ENCODE measurements at places on chromosomes 4 and X.

DNA sequence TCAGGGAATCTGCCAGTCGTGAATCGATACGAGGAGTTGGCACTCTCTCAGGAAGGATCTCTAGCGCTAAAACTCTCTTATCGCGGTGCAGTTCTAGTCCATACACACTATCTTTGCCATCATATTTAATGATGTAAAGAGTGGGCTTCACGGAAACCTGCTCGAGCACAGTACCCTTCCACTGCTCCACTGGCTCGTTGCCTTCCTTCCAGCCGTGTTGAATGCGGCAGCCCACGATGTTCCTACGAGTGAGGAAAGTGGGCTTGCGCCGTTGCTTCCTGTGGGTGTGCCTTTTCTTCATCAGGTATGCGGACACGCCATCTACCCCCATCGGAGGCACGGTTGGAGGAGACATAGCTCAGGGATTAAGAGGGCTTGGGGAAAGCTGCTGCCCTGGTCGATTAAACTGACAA is 661 bp downstream of the SPIN4 start:
- peak; percentile 27 for DNase-seq

GRCh38 chr4:21792736-21793135 is 155.8 kb downstream of the KCNIP4 start:
- no peak for DNase-seq

GRCh38 chr4:48137846-48138245 is 3.8 kb upstream of the TXK start:
- DNase-seq = no peak

GRCh38 chrX:19863212-19863856 is 24.1 kb downstream of the SH3KBP1 start:
- DNase-seq = no peak

DNA sequence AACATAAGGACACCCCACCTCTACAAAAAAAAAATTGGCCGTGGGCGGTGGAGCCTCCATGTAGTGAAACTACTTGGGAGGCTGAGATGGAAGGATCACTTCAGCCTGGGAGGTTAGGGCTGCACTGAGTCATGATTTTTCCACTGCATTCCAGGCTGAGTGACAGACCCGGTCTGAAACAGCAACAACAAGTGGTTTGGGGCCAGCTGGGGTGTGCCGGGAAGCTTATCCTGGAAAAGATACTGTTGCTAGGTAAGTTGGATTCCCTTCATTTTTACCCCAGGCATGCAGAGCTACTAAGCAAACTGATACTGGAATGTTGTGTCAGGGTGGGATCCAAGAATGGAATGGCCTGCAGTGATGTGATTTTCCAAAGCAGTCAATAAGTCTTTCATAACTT is 57.0 kb downstream of the XAGE2 start:
- DNase-seq = no peak

DNA sequence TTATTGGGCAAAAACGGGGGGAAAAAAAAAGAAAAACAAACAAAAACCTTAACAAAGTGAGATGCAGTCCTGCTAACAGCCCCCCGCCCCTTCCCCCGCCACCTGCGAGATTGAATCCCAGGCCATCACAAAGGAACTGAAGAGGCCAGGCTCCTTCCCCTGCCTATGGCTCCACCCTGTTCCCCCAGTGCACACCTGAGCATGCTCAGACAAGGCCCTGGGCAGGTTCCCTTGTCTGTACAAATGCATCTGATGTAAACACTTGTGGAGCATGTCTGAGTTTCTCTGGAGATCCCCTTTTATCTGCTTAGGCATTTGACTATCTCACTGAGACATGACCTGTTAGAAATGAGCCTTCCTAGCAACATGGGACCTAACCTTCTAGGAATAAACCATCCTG is 983.7 kb upstream of the PABPC4L start:
- no peak for DNase-seq

- no peak for DNase-seq
Observed at GRCh38 chr4:82481506-82481840, 51.1 kb downstream of the ENOPH1 start.

GRCh38 chrX:10986616-10987015 is 124.5 kb upstream of the HCCS start:
- DNase-seq = no peak

DNA sequence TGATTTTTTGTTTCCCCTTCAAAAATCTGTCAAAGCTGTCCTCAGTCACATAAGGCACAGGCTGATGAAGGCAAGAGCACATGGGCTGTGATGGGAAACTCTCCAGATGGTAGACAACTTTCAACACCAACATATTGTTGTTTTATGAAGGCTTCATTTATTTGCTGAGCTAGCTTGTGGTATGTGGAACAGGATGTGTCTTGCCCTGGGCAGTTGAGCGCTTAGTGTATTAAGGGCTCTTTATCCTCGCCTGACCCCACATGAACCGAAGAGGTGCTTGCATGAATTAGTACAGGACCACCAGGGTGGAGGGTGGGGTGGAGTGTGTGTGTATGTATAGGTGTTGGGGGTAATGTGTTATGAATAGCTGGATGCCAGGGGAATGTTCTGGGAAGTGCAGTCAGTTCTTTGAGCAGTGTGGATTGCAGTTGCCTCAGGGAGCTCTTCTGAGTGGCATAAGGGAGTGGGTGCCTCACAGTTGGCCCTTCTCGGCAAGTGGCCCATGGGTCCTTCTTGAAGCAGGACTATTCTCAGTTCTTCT is 103.1 kb downstream of the PHEX start:
- no peak for DNase-seq

DNA sequence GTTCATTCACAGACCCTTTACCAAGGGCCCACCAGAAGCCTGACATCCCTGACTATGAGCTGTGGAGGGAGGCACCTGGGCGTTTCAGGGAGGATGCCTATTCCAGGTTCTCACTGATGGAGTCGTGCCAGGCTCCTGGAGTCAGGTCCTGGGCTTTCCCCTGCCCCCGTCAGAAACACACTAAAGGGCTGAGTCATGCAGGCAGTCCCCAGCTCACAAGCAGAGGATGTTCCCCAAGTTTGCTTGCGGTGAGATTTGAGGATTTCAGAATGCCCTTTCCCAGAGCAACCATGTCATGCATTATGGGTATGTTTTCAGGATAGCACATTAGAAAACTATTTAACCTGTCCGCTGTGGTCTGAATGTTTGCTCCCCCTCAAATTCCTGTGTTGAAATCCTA is 45.2 kb downstream of the FHDC1 start:
- no peak for DNase-seq

DNA sequence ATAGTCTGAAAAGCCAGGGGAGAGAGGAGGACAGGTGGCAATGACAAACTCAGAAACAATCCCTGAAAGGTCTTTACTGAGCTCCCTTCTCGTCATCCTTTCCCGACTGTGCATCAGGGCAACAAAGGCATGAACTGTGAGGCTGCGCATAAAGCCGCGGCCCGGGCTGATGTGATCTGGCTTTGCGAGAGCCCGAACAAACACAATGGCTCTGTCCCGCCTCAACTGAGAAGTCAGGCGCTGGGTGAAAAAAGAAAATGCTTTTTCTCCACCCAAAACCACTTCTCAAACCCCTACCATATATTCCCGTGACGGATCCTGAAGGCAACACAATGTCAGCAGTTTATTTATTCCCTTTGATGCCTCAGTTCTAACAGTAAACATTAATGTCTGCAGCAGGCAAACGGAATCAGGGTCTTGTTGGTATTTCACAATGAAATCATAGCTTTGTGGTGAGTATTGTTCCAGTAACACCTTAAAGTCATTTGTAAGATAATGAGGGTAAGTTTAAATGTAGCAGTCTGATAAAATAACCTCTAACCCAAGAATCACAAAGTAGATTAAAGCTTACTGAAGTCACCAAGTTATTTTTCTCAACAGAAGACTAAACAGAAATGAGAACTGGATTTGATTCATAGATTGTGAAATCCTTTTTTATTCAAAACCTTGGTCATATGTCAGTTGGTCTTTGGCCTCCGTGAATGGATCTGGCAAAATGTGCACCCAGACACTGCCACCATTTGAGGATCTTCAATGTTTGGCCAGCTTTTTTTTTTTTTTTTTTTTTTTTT is 67.4 kb downstream of the APBB2 start:
- no peak for DNase-seq

DNA sequence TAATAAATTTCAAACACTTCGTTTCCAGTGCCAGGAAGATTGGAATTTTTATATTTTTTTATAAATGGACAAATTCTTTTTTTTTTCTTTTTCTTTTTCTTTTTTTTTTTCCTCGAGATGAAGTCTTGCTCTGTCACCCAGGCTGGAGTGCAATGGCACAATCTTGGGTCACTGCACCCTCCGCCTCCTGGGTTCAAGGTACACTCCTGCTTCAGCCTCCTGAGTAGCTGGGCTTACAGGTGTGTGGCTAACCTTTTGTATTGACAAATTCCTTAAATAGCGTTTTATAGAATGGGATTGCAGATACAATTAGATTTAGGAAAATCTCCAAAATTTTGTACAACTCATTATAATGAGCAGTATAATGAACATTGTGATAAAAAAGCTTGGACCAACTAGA is 328.9 kb downstream of the ARHGAP24 start:
- DNase-seq = no peak

DNA sequence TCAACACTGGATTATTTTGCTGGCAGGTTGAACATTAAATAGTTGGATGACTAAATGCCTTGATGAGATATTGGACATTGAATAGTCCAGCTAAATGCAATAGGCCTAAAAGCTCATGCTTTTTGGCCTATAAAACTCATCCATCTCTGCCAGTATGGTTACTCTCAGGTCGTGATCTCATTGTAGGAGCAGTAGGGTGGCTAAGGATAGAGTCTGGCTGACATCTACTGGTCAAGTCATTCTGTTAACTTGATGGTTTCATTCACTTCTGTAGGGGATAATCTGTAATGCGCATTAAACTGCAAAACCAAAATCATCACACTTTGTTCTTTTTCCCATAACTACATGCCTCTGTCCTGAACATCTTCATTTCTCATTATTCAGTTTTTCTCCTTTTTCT is 227.0 kb downstream of the DKK2 start:
- DNase-seq = no peak

DNA sequence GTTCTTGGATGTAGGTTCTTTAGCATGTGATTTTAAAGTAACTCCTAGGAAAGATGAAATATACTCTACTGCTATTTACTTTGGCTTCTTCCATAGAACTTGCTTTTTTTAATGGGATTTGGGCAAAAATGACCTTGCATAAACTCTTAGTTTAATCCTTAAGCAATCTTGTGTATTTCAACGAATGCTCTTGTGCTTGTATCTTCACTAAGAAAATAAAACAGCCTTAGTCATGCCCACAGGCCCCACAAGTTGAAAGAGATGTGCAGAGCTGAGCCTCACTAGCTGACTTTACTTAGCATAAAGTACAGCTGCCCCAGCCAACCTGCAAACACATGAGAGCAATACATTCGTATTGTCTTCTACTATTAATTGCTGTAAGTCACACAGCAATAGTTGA is 1609.2 kb downstream of the STIM2 start:
- no peak for DNase-seq

DNA sequence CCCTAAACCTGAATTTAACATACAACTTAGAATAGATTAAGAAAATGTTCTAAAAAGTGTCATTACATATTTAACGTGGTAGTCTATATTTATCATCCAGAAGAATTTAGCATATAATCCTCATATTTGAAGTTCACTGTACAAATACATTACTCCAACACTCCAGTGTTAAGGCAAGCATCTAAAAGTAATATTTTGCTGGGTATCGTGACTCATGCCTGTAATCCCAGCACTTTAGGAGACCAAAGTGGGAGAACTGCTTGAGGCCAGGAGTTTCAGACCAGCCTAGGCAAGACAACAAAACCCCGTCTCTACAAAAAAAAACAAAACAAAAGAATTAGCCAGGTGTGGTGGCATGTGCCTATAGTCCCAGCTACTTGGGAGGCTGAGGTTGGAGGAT is 24.8 kb downstream of the LRBA start:
- no peak for DNase-seq

- no peak for DNase-seq
Observed at GRCh38 chrX:24899391-24899790, 116.4 kb downstream of the ARX start.

GRCh38 chr4:76224171-76224570 is 10.5 kb upstream of the SCARB2 start:
- no peak for DNase-seq

GRCh38 chr4:177687117-177687516 is 244.9 kb upstream of the AGA start:
- DNase-seq = no peak

DNA sequence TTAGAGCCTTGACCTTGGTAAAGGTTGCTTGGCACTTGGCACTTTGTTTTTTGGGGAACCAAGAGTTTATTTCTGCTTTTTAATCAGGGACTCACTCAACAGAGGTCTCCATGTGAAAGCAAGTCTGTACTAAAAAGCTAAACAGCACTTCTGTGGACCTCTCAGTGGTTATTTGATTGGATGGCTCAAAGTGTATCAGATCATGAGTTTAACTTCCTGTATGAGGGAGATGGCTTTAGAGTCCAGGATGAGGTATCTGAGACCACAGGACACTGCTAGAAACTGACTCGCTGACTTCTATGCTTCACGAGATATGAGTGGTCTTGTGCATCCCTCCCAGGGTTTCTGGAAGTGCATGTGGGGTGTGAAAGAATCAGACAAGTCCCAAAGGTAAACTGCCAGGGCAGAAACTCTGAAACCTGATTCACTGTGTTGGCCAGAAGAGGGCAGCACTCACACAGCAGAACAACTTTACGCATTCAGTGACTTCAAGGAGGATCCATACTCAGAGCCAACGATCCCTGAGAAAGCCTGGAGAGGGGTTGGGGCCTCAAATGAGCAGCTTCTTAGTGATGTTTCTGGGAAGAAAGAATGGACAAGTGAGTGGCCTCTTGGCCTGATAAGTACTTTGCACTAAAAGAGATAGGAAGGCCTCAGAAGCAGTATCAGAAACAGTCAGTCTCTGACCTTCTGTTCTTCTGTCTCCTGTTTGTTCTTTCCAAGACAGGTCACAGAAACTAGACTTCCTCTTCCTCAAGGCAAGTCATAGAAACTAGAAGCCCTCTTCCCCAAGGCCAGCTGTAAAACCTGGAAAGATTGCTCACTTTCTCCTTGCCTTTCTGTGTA is 220.3 kb upstream of the CXCL13 start:
- peak; percentile 27 for DNase-seq

DNA sequence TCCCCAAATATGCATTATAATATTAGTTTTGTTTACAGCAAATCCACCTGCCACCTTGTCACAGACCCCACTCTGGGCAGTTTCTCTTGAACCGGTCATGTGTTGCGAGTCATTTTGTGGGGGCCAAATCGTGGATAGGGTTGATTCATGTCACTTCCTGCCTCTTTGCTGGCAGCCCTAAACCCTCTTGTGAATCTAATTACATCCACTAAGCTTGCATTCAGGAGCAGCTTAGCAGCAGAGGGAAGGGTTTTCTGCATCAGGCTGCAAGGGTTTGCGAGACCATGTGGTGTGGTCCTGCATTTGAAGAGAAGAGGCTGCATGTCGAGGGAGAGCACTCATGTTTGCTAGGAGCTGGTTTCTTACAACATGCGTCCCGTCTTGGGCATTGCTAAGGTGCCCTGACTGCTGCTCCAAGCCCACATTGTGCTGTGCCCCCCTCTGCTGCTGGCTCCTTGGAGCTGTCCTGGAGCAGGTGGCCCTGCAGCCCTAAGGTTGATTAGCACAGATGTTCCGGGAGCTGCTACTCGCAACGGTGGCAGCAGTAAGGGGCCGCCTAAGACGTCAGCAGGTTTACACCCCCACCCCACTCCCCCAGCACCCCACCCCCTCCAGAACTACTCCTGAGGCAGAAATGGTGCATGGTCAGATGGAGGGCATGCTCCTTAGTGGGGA is 88.9 kb upstream of the CLDN34 start:
- DNase-seq = no peak

- no peak for DNase-seq
Observed at GRCh38 chr4:185965426-185966384, 103.3 kb upstream of the TLR3 start.

- DNase-seq = no peak
Observed at GRCh38 chr4:97507587-97508245, 635.6 kb downstream of the STPG2 start.

Data from CD4-positive, alpha-beta T cell (primary cell).